A549 treated with CpdA at 1 μM for 4 hours (cell line): ENCODE measurements at places on chromosomes 1 and 21. TPM values are rescaled to one million over a fixed set of nuclear protein-coding genes. Genes with fewer than 3 reads are reported as not detected.

RGS18 gene
- total RNA-seq: not detected in 5 replicates

MLLT11 gene
- 15.1 to 18.7 TPM (median 17.2 TPM) in 5 replicates for total RNA-seq

HES3 gene
- not detected in 5 replicates for total RNA-seq

CDCA8 gene
- total RNA-seq: 46.9 to 52.0 TPM (median 48.3 TPM) in 5 replicates

OR10J4 gene
- not detected in 5 replicates for total RNA-seq

MINDY1 gene
- total RNA-seq: 2.4 to 3.7 TPM (median 3.0 TPM) in 5 replicates
